Neural crest cell (in vitro differentiated cells): ENCODE measurements at places on chromosomes 4 and X. TPM values are rescaled to one million over a fixed set of nuclear protein-coding genes. Genes with fewer than 3 reads are reported as not detected.

DNA sequence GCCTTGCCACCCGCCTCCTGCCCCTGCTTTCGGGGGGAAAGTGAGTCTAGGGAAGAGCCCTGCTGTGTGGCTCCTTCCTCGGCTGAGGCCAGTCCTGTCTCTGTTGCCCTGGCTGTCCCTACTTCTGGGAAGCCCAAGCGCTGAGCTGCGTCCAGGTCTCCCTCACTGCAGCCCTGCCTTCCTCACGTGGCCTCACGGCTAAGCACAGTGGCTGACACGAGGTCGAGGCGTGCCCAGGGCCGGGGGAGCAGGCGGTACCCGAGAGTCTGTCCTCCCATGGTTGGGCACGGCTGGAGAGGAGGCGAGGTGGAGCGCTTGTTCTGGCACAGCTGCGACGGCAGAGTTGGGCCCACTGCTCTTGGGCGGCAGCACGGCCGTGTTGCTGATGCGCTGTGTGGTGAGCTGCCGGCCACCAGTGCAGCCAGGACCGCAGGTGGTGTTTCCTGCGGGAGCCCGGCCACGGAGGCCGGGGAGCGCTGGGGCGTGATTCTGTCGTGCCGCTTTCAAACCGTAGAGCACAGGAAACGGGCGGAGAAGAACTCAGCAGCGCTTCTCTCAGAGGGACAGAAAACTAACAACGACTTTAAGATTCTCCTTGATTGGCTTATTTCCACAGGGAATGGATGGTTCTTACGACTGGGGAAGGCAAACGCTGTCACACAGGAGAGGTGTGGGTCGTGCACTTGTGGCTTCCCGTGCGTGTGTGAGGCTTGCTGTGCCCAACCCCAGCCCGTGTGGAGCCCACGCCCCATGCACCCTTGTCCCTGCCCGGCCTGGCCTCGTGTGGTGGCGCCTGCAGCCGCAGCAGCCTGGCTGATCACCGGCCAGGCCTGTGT lies 21.3 kb downstream of the MAEA start:
- H3K27me3 ChIP-seq, result no peaks in the 10 kb centered on the region
- H3K4me3 ChIP-seq, result no peak overlapping the region
- peaks cover 25% of the 10 kb centered on the region for H3K36me3 ChIP-seq
- peaks cover 22% of the 10 kb centered on the region for H3K4me1 ChIP-seq
- no peak for DNase-seq

- no peak overlapping the region for H3K27ac ChIP-seq
- no peak overlapping the region for H3K4me3 ChIP-seq
- DNase-seq, result no peak
- no peaks in the 10 kb centered on the region for H3K36me3 ChIP-seq
Observed at GRCh38 chrX:110159865-110160264, 157.0 kb downstream of the TMEM164 start.

DNA sequence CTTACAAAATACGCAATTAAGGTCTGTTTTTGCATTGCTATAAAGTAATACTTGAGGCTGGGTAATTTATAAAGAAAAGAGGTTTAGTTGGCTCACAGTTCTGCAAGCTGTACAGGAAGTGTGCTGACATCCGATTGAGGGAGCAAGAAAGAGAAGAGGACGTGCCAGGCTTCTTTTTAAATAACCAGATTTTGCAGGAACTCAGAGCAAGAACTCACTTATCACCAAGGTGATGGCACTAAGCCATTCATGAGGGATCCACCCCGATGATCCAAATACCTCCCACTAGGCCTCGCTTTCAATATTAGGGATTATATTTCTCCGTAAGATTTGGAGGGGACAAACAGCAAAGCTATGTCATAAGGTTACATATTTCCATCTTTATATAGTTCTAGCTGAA lies 456.7 kb downstream of the GLUD2 start:
- no peak overlapping the region for H3K27ac ChIP-seq
- no peaks in the 10 kb centered on the region for H3K4me1 ChIP-seq
- DNase-seq, result no peak
- no peaks in the 10 kb centered on the region for H3K27me3 ChIP-seq

Gene TCEAL7
- total RNA-seq, result 15.3 and 18.9 TPM in 2 replicates
